ENCODE measurements at places on chromosomes 11 and 22.

- DNase-seq, result no peak
Measured at GRCh38 chr11:2477936-2478335, 33.1 kb downstream of the KCNQ1 start.

DNA sequence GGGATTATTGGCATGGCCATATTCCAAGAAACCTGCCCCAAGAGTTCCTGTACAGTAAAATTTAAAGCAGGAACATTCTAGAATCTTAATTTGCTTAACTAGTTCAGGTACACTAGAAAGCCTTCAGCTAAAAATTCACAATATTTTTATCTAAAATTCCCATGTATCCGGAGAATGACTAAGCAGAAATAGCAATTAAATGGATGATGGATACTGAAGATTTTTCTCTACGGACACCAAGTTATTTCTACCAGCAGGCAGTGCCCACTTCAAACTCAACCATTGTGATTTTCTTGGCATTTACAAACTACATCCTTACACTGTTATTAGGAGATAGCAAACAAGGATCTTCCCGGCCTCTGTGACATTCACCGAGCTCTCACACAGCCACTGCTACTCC, 2.9 kb downstream of the PATE3 start:
- no peak for DNase-seq

- no peak for DNase-seq
Measured at GRCh38 chr11:45021001-45021400, 70.3 kb upstream of the TP53I11 start.

DNA sequence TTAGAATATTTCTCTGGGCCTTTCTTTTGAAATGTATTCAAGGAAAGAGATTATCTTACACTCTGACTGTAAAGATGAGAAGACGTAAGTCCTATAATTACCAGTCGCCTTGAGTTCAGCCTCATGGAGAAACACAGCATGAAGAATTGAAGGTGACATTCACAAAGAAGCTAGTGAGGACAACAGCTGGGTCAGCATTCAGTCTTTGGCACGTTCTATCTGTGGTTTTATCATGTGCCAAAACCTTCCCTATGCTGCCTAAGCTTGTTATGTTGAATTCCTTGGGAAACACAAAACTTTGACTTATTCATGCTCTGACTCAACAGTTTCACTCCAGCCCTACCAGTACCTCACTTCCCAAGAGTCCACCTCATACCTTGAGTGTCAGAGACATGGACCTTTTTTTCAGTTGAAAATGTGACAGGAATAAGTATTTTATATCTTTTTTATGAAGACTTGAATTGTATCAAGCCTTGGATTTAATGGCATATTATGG, 198.8 kb upstream of the KIRREL3 start:
- DNase-seq, result no peak

DNA sequence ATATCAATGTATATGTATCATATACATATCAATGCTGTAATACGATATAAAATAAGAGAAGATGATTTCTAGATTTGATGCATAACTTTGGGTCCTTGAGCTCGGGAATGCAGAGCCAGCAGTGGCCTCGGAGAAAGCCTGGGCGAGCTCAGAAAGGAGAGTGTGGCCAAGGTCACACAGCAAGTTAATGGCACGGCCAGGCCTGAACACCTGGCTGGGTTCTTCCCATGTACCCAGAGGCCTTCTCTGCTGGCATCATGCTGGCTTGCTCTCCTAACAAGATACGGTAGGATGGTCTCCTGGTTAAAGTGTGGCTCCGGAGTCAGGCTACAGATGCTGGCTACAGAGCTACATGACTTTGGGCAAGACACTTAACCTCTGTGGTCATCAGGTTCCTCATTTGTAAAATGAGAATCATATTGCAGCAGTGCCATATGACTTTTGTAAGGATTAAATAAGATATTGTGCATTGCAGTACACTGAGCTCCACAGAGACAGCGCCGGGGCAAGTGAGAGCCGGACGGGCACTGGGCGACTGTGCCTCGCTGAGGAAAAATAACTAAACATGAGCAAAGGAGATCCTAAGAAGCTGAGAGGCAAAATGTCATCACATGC, 29.9 kb downstream of the TPST2 start:
- no peak for DNase-seq

- no peak for DNase-seq
Measured at GRCh38 chr11:7494086-7494745, 8.9 kb downstream of the OLFML1 start.

DNA sequence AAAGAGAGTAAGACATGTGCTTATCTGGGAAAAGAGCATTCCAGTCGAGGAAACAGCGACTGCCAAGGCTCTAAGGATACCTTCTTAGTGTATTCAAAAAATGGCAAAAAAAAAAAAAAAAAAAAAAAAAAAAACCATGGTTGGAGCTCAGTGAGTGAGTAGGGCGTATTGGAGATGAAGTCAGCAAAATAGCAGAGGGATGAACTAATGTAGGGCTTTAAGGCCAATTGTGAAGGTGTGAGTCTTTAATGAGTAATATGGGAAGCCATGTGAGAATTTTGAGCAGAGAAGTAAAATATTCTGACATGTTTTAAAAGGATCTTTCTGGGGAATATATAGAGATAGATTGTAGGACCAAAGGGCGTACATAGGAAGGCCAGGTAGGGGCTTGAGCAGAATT, 498.6 kb upstream of the ISX start:
- no peak for DNase-seq

- DNase-seq, result no peak
Measured at GRCh38 chr11:125090816-125091215, 20.6 kb downstream of the TMEM218 start.

All from neuronal stem cell (in vitro differentiated cells).